ENCODE measurements at places on chromosomes 12 and 14.

DNA sequence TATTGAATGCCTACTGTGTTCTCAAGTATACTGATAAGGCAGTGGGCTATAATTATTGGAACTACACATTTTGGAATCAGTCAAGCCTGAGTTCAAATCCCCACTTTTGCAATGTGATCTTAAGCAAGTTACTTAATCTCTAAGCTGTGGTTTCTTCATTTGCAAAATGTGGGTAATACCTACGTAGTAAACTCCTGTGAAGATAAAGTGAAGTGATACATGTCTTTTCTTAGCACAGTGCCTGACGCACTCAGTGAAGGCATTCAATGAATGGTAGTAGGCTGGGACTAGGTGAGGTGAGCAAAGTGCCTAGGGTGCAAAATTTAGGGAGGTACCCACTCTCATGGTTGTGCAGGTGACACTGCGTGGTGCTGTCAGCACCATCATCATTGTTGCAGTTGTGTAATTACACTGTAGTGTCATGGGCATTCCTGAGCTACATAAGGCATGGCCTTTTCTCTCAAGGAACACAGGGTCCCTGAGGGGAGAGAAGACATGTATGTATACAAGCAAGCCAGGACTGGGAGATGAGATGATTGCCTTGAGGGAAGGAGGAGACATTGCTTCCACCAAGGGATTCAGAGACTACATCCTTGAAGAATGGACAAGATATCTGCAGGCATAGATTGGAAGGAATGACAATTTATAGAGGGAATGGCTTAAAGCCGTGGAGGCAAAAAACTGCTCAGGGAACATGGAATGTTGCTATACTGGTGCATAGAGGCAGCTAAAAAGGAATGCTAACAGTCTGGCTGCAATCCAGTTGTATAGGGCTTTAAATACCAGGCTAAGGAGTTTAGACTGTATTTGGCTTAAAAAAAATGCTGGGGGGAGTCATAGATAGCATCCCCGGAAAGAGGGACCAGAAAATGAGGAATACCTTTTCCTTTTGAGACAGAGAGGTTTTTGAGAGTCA is 129.2 kb upstream of the ARHGAP5 start:
- no peak for DNase-seq

DNA sequence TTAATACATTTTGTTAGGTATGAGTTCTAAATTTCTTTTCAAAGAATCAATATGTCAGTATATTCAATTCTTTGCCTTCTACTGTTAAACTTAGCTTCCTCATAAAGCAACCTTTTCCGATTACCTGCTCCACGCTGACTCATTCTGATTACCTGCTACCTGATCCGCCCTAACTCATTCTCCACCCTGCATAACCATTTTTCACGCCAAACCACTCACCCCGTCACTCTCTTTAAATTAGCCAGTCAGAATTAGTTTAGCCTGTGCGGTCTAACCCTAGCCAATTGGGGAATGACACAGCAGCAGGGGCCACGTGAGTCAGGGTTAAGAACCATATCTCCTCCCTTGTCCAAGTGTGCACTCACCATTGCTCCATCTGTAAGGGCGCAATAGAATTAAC is 72.2 kb upstream of the FICD start:
- DNase-seq, result no peak

- no peak for DNase-seq
Measured at GRCh38 chr12:52527121-52527800, 7.1 kb upstream of the KRT5 start.

- DNase-seq, result no peak
Measured at GRCh38 chr14:73761618-73762355, 47.6 kb upstream of the PNMA1 start.
